ENCODE measurements at places on chromosomes 12 and 14.

DNA sequence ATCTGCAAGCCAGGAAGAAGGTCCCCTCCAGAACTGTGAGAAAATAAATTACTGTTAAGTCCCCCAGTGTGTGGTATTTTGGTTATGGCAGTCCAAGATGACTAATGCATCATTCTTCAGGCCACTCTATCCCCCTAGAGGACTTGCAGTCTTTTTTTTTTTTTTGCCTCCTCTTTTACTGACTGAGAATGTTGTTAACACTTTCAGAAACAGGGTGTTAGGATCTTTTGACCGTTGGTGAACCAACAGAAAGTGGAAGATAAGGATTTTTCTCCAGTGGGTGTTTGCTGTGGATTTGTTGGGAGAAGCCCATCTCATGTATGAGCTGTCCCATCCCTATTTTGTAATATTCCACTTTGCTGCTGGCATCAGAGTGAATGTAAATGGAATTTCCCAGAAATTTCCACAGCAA lies 37.8 kb downstream of the MARK3 start:
- peak; percentile 73 for DNase-seq

DNA sequence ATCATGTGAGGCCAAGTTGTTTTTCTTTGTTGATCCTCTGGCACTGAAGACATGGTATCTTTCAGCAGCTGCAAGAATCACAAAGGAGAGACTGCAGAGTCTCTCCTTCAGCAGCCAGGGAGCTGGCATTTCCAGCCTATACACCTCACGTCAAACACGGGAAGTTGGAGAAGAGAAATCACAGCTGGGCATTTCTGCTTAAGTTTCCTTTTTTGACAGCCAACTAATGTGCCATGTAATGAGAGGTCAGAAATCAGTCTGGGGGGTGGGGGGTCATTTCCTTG lies 28.3 kb downstream of the PHLDA1 start:
- DNase-seq, result no peak

DNA sequence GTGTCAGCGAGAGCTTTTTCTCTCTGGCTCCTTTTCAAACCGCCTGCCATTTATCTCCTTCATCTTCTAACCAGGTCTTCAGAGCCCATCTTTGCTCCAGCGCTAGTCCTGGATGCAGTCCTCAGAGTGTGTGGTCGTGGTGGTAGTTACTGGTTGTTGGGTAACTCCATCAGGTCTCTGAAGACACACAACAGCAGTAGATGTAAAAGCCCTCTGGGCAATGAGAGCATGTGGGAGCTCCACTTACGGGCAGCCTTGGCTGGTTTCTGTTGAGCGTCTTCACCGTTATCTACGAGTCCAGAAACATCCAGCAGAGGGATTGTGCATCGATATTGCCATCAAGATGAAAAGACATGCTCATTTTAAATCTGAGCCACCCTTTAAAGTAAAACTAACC lies 61.2 kb downstream of the FBXL14 start:
- DNase-seq, result peak; percentile 82

DNA sequence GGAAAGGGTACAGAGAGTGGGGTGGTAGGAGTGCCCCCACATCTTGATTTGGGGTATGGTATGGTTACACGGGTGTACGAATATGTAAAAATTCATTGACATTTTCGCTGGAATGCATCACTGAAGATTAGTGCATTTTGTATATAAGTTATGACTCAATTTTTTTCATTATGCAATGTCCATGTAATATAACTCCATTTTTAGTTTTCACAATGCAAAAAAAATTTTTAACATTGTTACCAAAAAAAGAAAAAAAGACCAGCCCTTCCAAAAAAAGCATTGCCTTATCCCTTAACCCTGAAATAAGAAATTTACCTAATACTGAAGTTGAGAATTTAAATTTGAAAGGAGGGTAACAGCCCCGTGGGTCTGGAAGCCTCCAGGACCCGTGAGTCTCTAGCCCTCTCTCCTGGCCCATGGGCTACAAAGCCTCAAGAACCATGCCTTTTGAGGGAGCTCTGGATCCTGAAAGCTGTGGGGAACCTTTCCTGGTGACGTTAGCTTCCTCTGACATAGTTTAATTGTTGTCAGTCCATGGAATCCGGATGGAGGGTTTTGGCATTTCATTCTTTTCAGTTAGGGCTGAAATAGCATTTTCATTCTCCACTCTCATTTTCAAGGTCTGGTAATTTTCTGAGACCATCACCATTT lies 55.6 kb upstream of the ACTN1 start:
- DNase-seq, result no peak

DNA sequence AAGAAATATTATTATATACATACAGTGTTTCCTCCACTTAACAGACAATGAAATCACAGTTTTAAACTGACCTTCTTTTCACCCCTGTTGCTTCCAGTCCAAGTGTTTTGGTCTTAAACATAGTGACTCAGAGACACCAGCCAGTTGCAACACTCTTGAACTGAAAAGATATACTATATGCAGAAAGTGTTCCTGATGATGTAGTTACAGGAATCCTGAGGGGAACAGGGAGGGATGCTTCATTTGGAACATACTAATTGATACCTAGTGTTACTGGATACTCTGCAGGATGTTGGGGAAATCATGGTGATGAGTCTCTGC lies 420.8 kb downstream of the CCDC91 start:
- peak; percentile 24 for DNase-seq

GRCh38 chr12:87272851-87273250 lies 756.4 kb downstream of the C12orf50 start:
- no peak for DNase-seq

- DNase-seq, result no peak
Observed at GRCh38 chr14:91250912-91251311, 6.4 kb upstream of the GPR68 start.

DNA sequence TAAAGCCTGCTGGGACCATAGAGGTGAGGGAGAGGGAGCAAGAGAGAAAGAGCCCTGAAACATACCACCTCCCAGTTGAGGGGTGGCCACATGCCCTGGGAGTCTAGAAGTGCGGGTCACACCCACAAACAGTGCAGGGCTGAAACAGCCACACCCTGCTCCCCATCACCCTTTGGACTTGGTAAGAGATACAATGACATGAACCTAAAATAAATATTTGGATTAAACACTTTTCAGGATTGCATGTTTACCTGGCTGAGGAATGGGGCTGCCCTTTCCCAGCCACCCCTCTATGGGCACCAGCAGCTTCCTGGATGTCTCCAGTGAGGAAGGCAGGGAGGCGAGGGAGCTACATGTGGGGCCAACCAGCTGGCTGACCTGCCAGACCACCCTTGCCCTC lies 39.0 kb upstream of the TC2N start:
- DNase-seq, result no peak

- no peak for DNase-seq
Observed at GRCh38 chr14:29645117-29645516, 282.5 kb downstream of the PRKD1 start.

DNA sequence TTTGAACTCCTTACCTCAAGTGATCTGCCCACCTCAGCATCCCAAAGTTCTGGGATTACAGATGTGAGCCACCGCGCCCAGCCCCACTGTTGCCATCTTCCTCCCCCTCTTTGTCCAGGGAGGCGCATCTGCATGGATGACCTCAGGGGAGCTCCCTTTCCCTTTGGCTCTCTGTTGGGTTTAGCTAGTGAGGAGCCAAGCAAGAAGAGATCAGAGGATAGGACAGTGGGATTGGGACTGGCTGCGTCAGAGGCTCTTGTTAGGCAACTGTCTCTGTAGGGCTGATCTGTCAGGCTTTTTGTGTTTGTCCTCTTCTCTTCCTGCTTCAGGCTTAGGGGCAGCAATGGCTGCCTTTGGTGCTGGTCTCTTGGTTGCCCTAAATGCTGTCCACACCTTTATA lies 8.5 kb upstream of the IFT81 start:
- DNase-seq, result no peak

DNA sequence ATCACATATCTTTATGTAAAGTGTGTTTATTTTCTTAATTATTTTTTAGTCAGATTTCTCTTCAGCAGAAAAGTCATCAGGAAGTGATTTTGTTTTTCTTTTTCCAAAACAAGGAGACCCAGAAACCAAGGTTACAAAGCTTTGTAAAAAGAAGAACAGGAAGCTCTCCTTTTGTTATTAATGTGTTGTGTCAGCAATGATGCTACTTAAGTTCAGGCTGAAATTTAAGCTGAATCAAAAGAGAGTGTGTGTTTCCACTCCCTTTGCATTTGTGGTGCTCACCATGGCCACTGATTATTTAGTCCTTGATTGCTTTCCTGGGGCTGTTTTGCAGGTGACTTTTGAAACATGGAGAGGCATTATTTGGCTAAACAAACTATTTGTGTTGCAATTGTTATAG lies 155.3 kb upstream of the ATP2B1 start:
- peak; percentile 40 for DNase-seq
